ENCODE measurements at places on chromosomes 1 and 21.
A peak's percentile ranks its signal among the peaks of the same experiment; 100 is the strongest.

GRCh38 chr1:39494671-39495410 is 3.4 kb downstream of the BMP8A start:
- DNase-seq: no peak

DNA sequence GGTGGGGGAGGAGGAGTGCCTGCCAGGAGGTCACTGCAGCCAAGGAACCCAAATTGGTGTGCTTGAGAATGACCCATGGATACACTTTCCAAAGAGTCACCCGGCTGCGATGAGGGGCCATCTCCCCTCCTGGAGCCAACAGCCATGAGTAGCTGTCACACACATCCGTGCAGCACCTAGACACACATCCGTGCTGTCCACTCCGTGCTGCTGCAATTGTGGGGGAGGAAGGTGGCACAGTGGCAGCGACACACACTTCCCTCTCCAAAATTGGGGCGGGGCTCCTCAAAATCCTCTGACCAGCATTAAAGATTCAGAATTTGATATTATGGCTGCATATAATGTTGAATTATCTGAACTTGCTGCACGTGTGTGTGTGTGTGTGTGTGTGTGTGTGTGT is 15.8 kb downstream of the TP73 start:
- DNase-seq: no peak

DNA sequence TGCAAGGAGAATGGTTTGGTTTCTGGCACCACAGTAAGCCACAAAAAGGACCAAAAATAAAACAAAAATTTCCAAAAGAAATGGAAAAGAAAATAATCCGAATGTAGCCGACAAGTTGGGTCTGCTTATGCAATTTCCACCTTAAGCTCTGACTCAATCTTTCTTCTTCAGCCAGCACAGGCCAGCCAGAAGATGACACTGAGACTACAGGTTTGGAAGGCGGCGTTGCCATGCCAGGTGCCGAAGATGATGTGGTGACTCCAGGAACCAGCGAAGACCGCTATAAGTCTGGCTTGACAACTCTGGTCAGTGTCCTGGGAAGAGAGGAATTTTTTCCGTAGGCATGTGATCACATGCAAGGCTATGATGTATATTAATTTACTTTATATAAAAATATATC is 23.4 kb downstream of the PDPN start:
- DNase-seq: no peak

GRCh38 chr1:230237009-230237370 is 170.0 kb downstream of the GALNT2 start:
- DNase-seq: no peak

GRCh38 chr1:61132176-61132638 is 49.8 kb downstream of the NFIA start:
- no peak for DNase-seq

DNA sequence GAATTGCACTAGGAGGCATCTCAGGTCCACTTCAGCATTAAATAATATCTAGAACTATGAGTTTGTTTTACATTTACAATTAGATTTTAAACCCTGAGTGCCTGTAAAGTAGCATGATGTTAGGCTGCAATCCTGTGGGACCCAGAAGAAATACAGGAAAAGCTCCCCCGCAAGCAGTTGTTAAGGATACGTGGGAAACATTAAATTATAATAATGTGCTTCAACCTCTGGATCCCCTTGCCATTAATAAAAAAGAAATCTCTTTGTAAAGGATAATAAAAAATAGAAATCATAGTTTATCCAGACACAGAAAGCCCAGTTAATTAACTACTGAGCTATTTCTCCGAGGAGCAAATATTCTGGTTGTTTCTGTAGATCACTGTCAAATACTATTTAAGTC is 106.0 kb downstream of the PCNX2 start:
- DNase-seq: no peak

- no peak for DNase-seq
Measured at GRCh38 chr1:65955071-65955470, 162.4 kb downstream of the PDE4B start.

DNA sequence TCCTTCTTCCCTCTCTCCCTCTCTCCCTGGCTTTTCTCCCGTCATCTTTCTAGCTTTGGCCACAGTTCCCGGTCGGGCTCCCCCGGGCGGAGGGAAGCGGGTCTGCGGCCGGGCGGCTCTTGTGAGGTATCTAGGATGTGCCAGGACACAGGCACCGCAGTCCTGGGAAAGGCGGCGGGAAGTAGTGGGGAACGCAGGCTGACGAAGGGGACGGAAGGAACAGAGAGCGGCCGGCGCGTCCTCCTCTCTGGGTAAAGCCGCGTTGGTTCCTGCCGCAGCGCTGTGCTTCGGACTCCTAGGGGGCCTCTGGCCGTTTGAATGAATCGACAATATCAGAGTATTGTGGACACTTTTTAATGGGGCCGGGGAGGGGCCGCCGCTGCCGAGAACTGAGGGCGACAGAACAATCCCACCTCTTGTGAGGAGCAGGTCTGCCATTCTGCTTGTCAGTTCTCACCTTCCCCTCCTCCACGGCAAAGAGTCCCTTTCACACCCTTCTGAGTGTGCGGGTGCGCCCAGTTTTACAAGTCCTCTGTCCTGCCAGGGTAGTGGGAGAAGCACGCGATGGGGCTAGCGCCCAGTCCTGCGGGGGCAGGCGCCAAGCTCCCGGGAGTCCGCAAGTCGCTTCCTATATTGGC is 1.2 kb upstream of the LHX9 start:
- peak; percentile 73 for DNase-seq

DNA sequence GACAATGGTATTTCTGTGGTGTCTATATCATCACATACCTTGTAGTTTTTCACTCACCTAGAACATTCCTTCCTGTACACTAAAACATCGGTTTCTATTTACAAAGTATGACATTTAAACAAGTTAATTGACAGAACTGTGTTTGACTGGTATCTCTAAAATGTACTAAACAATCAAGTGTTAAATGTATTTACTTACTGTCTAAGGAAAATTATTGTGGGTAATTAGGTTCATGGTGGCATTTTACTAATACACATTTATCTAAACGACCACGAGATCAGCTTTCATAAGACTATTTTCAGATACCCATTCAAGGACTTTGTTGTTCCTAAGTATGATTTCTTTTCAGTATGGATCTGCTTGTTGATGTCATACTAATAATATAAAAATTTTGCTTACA is 115.2 kb downstream of the ADGRL2 start:
- no peak for DNase-seq

GRCh38 chr1:55285834-55286233 is 70.7 kb upstream of the USP24 start:
- peak; percentile 62 for DNase-seq

DNA sequence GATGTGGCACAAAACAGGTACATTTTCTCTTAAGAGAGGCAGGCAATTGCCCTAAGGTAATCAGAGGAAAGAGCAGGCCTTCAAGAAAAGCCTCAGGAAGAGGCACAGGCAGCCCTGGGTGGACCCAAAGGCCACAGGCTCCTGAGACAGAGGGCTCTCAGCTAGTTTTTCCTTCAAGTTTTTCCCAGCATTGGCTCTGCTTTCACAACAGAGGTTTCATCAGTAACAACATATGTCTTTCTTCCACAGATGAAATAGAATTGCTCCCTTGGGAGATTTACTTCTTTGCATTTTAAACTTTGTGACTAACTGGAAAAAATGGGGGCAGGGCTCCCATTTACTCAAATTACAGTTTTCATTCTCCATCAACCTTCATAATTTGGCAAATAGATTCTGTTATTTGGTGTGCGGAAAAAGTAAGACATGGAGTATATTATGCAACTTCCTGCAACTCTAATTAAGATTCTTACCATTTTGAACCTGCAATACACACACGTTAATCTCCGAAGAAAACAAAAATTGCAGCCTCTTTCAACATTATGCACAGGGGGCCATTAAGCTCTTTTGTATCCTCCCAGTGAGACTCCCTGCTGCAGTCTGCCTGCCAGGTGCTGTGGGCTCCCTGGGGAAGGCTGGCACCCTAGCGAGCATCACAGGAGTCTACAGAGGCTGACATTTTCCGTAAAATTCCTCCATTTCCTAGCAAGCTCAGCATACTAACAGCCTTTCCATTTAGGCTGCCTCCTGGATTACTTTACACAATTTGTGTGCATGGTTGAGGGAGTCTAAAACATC is 282.3 kb downstream of the USH2A start:
- peak; percentile 22 for DNase-seq

DNA sequence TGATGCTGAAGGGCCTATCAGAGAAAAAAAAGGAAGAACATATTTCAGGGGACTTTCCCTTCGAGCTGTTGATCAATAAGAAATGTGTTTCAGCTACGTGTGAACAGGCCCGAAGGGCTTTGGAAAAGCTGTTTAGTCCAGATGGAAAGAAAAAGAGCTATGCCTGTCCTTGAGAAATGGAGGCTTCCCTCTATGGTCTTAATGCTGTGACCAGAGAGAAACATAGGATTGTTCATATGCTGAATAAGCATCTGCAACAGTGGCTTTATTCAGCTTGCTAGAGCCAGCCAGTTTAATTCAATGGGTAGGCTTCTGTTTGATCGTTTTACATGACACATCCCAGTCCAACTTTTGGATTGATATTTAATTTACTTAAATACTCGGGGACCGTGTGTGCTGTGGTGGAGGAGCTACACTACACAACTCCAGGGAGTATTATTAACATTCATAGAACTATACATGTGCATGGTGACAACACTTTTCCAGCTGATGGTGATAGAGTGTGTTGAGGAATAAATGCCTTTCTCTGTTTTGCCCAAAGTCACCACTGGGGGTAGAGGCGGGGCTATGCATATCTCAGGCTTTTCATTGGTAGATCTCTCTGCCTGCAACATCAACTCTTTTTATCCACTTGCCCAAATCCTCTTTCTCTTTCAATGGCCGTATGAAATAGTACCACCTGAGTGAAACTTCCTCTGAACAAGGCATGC is 106.7 kb upstream of the C8B start:
- DNase-seq: no peak

DNA sequence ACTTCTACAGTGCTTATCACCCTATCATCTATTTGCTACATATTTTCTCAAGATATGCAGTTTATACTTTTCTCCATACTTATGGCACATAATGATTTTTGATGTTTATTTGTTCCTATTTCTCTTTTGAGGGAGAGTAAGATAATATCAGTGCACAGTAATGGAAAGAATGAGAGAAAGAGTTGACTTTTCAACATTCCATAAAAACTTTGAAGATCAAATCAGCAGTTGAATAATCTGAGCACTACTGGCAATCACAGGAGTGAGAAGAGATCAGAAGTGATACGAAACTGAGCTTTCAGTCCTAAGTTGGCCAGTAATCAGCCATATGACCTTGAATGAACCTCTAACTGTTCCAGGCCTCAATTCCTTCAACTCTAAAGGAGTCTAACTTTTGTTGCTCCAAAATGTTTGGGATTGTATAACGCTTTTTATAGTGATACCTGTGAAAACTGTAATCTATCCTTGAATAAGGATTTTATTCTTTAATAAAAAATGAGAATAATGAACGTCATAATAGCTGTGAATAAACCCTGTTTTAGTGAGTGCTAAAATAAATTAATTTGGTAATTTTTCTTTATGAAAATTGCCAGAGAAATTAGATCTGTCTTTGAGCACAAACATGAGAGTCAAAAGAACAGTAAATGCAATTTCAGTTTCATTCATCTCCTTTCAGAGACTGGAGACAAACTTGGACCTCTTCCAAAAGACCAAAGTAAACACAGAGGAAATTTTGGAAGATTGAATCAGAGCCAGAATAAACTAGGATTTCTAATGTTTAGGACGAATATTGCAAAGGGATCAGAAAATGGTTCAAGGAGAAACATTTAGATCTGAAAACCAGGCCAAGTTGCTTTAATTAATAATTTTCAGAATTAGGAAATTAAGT is 309.9 kb downstream of the ADGRL2 start:
- DNase-seq: no peak

- DNase-seq: no peak
Measured at GRCh38 chr1:171195767-171196166, 10.7 kb downstream of the FMO2 start.

GRCh38 chr1:203215573-203215972 is 13.9 kb downstream of the CHIT1 start:
- DNase-seq: no peak

DNA sequence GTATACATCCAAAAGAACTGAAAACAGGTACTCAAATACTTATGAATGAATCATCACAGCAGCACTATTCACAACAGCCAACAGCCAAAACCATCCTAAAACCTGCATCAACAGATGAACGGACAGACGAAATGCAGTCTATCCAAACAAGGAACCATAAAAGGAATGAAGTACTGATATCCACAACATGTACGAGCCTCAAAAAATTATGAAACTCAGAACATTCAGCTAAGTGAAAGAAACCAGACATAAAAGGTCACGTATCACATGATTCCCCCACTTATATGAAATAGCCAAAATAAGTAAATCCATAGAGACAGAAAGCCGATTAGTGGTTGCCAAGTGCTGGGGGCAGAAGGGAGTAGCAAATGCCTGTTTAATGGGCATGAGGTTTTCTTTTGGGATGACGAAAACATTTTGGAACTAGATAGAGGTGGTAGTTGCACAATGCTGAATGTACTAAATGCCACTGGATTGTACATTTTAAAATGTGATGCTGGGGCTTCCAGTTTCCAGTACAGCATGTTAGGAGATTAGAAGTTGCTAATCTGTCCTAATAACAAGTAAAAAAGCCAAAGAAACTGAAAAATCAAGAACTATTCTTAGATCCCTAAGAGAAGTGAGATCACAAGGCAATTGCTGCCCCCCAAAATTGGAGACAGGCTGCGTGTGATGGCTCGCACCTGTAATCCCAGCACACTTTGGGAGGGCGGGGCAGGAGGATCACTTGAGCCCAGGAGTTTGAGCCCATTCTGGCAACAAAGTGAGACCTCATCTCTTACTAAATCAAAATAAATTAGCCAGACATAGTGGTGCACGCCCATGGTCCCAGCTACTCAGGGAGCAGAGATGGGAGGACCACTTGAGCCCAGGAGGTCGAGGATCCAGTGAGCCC is 25.3 kb downstream of the CLSTN1 start:
- DNase-seq: peak; percentile 15

GRCh38 chr1:4110888-4111287 is 210.8 kb upstream of the C1orf174 start:
- no peak for DNase-seq

DNA sequence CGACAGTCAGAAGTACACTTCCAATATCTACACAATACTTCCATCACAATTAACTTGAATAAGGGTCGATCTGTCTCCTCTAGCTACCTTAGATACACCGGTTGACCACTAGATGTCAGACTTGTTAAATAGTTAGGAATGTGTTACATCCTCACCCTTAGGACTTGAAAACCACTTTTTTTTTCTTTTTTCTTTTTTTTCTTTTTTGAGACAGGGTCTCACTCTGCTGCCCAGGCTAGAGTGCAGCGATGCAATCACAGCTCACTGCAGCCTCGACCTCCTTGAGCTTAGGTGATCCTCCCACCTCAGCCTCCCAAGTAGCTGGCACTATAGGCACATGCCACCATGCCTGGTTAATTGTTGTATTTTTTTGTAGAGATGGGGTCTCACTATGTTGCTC is 120.4 kb upstream of the GREM2 start:
- DNase-seq: peak; percentile 57

DNA sequence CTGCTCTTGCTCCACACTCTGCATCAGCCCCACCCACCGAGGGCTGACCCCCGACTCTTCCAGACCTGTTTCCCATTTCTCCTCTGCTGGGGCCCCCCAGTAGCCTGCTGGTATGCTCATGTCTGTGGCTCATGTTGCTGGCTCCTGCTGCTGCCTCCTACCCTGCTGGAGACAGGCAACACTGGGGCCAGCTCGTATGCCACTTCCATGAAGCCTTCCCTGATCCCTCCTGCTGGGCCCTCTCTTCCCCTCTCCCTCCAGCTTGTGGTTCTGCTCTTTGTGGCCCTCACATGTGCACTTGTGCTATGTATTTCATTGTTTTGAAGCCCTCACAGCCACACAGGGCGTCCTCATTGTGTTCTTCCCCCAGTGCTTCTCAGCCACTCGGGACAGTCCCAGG is 40.5 kb downstream of the CNN3 start:
- no peak for DNase-seq
